ENCODE measurements at places on chromosomes 13 and 19.

- DNase-seq: no peak
Observed at GRCh38 chr13:26693749-26694463, 66.7 kb downstream of the GPR12 start.

DNA sequence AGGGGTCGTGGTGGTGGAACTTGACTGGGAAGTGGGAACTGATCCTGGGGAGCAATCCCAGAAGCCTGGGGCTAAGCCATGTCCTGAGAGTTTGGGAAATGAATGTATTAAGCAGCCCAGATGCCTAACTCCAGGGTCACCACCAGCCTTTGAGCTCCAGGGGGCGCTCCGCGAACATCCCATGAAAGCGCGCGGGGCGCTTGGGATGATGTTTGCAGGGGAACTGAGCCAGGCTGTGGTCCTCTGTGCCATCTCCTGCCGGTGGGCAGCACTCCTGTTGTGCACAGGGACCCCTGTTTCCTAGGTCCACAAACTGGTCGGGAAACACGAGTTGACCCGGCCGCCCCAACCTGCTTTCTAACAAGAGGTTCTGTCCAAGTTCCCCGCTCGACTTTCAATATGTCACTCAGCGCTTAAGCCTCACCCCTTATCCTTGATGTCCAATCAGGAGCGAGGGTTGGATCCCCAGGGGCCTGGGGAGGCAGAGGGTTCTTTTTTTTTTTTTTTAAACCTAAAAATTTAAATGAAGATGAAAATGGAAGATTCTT is 14.4 kb downstream of the LEUTX start:
- peak; percentile 52 for DNase-seq

DNA sequence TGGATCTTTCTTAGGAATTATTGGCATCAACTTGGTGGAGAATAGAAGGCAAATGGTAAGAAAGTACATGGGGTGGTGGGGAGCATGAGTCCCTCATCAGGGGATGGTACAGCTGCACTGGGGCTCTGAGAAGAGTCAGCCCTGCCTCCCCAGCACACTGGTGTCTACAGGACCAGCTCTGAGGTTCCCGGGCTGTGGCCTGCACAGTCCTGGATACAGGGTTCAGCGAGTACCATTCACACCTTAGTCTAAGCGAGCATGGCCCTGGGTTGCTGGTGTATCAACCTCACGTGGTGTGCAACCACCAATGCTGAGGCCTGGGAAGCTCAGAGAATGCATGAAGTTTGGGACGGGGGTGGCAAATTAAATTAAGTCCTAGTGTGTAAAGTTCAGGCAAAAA is 10.1 kb downstream of the TMEM255B start:
- no peak for DNase-seq

DNA sequence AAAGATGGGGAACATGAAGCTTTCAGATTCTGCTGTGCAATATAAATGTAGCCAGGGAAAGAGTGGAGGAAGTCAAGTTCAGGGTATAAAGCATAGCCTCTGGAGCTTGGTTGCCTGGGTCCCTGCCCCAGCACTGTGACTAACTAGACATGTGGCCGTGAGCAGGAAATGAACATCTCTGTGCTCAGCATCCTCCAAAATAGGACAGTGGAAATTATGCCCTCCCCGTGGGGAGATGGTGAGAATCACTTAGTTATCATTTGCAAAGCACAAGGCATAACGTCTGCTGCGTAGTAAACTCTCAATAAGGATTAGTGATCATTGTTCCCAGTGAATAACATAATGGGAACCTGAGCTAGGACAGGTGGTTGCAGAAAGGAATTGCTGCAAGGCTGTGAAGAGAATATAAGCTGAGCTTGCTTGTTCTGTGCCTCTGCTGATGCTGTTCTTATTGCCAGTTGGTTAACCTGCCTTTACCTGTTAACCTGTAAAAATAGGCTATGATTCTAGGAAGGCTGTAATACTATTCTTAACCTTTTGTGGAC is 441.0 kb downstream of the COG6 start:
- peak; percentile 51 for DNase-seq

DNA sequence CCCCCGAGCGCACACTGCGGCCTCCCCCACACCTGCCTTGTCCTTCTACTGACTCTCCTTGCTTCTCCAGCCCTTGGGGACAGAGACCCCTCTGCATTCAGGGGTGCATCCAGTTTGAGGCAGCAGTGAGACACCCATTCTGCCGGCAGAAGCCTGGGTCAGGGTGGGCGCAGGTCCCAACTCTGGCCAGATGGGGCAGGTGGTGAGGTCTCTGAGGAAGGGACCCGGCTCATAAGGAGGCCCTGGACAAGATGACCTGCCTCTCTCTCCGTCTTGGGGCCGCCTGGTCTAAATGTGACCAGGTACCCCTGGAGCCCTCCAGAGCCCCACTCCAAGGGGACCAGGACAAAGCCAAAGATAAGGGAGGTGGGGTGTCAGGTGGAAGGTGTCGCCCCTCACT is 6.1 kb downstream of the CHERP start:
- DNase-seq: no peak

DNA sequence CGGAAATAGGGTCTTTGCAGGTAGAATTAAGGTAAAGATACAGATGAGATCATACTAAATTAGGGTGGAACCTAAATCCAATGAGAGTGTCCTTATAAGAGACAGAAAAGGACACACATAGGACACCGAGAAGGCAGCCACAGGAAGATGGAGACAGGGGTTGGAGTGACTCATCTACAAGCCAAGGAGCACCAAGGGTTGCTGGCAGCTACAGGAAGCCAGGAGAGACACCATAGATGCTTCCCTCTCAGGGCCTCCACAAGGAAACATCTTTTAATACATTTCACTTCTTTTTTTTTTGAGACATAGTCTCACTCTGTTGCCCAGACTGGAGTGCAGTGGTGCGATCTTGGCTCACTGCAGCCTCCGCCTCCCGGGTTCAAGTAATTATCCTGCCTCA is 10.1 kb downstream of the TMEM143 start:
- no peak for DNase-seq

DNA sequence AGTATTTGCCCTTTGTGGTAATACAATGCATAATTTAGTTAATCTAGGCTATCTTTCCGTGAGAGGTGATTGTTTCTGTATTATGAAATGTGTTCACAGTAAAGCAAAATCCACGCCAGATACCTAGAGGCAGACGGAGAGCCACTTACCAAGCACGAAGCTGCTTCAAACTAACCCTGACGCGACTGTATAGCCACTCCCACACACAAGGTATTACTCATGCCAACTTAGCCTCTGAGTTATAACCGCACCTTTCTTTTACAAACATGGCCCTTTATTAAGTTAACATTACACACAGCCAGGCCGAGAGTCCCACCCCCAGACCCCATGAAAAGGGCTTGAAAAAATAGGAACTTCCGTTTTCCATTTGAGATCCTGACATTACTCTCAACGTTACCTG is 185.7 kb downstream of the ABCC4 start:
- DNase-seq: no peak

GRCh38 chr19:45884682-45885555 is 1.0 kb downstream of the IRF2BP1 start:
- DNase-seq: no peak

Data from stimulated activated CD4-positive, alpha-beta T cell treated with anti-CD3 and anti-CD28 coated beads, Interleukin-2, amount 100 ng/mL, for 4 hours (primary cell).